ENCODE measurements at places on chromosomes 7 and 10.

DNA sequence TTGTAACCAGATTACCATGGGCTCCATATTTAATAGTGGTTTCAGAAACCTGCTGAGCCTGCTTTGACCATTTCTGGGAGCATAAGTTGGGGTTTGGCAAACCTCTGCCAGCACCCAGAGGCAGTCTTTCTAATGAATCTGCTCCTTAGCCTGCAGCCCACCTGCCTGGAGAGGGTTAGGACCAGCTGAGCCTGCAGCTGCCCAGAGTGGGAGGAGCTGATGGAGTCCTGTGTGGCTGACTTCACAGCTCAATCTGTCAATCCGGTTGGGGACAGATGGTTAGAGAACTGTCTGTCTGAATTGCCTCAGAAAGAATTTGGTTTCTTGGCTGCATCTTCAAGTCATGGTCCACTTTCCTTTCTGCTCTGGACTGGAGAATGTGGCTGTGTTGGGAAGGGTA lies 444.6 kb downstream of the NRG3 start:
- H3K27ac ChIP-seq: no peak overlapping the region
- H3K27me3 ChIP-seq: no peaks in the 10 kb centered on the region
- DNase-seq: no peak
- no peak overlapping the region for H3K4me3 ChIP-seq
- H3K36me3 ChIP-seq: no peaks in the 10 kb centered on the region

DNA sequence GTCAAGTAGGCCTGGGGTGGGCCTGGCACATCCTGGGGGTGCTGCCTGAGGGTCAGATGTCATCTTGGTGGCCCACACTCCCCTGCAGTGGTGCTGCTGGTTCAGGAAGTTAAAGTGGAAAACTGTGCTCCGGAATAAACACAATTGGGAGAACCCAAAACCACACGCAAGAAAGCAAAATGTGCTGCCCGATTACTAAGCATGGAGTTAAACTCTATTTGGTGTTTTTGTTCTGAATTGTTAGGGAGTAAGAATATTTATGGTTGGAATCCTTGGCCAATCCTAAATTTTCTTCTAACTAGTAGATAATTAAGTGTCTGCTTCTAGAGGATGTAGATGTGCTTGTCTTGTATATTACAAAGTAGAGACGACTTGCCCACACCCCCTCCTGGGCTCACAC lies 131.4 kb downstream of the MGMT start:
- H3K36me3 ChIP-seq: no peaks in the 10 kb centered on the region
- H3K27me3 ChIP-seq: no peaks in the 10 kb centered on the region
- H3K4me1 ChIP-seq: no peaks in the 10 kb centered on the region
- DNase-seq: no peak

DNA sequence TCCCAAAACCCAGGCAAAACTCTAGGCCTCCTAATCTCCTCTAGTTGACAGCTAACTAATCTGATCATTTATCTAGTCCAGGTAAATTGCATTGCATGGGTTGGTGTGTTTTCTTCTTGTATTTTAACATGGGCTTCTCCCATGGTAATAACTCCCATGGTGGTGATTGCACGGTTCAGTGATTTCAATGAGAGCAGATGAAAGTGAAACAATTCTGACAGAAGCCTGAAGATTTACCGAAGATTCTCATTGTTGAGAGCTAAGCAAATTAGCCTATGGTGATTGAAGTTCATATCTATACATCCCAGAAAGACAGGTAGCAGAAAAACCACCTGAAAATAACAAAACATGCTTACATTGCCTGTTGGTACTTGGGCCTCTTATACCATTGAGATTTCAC lies 26.6 kb upstream of the LIPN start:
- H3K4me1 ChIP-seq: no peaks in the 10 kb centered on the region
- DNase-seq: no peak
- no peaks in the 10 kb centered on the region for H3K27me3 ChIP-seq
- no peak overlapping the region for H3K27ac ChIP-seq

DNA sequence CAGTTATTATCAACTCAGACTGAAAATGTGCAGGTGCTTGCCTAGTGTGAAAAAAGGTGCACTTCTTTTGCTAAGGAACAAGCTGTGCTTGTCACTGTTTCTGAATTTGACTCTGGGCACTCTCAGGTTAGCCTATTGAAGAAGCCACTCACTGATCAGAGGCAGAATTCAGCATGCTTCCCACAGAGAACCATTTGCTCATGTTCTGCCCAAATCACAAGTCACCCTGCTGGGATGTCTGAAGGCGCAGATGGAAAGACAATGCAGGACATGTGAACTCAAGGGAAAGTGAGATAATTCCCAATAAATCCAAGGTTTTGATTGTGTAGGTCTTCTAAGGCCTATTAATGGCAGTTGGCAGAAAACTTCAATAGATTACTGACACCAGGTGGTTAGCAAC lies 47.8 kb upstream of the CSTF2T start:
- H3K27ac ChIP-seq: no peak overlapping the region
- no peaks in the 10 kb centered on the region for H3K36me3 ChIP-seq
- no peaks in the 10 kb centered on the region for H3K4me1 ChIP-seq
- H3K27me3 ChIP-seq: no peaks in the 10 kb centered on the region
- DNase-seq: no peak

DNA sequence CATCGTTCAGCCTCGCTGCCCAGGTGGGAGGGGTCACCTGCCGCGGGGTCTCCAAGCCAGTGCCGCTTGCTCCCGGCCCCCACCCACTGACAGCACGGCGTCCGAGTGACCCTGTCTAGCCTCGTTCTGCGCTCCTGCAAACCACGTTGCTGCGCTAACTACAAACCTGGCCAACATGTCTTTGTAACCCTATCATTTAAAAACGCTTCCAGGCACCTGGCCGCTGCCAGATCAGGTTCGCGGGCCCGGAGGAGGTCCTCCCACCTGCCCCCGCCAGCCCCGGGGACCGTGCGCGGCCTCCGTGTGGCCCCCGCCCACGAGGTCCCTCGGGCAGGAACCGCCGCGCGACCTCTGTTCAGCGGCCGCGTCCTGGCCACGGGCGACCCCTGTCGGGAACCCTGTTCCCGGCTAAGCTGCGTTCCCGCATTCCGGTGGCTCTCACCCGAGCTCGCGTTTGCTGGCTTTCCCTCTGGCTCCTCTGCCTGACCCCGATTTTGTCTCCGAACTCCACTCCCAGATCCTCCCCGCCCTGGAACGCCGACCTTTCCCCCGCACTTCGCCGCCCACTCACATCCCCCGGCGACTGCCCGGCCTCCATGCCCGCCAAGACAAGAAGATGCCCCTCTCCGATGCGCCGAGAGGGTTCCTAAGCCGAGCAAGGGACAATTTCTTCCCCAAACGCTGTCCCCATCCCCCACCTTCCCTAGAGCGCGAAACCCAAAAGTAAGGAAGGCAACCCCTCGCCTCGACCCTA lies 2.4 kb downstream of the SFMBT2 start:
- no peaks in the 10 kb centered on the region for H3K36me3 ChIP-seq
- H3K27me3 ChIP-seq: peaks cover 12% of the 10 kb centered on the region
- peak; percentile 76 for DNase-seq

DNA sequence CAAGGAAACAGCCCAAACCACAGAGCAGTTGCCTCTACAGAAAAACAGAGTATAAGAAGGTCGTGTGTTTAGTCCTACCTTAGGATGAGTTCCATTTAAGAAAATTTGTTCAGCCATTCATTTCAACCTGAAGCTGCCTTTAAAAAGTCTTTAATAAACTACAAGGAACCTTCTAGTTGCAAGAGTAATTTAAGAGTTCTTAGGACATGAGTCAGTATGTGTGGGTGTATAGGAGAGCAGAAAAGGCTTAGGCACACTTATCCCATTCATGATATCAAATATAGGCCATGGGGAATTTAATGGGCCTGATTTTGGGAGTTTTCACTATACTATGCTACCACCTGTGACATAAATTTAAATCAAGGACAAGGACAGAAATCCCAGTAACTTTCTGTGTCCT lies 496.8 kb downstream of the TFEC start:
- H3K27me3 ChIP-seq: no peaks in the 10 kb centered on the region
- no peak for DNase-seq
- no peaks in the 10 kb centered on the region for H3K36me3 ChIP-seq
- no peaks in the 10 kb centered on the region for H3K4me1 ChIP-seq

GRCh38 chr10:30170814-30171213 lies 111.4 kb upstream of the JCAD start:
- no peak for DNase-seq
- no peak overlapping the region for H3K4me3 ChIP-seq
- no peaks in the 10 kb centered on the region for H3K36me3 ChIP-seq
- no peaks in the 10 kb centered on the region for H3K4me1 ChIP-seq

DNA sequence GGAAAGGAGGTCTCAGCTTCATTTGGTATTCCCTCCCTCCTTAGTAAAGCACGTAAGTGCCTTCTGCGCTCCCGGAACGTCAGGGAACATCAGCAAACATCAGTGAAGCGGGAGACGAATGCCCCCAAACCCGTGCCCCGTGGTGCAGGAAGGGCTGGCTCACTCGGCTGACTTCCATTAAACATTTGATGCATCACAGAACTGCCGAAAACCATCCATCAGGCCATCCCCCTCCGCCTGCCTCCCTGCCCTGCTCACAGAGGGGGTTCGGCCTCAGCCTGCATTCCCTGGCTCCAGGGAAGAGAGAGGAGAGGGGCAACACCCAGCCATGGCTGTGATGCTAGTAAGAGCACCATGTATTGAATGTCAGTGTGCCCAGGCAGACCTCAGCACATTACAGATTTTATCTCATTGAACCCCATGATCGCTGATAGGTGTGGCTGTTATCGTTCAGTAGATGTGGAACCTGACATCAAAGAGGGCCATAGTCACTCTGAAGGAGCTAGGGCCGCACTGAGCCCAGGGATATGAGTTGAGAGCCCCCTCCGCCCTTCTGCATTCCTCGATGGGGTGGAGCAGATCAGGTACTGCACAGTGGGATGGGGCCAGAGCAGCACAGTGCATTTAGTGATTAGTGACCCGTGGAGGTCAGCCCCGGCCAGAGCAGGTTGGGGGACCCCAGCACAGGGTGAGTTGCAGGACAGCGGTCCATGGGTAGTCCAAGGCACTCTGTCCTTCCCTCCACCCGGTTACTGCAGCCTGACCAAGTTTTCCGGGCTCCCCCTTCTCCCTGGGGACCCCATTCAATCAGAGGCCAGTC lies 146.4 kb downstream of the RPS24 start:
- H3K27me3 ChIP-seq: no peaks in the 10 kb centered on the region
- no peak overlapping the region for H3K4me3 ChIP-seq
- no peak for DNase-seq
- H3K36me3 ChIP-seq: no peaks in the 10 kb centered on the region
- H3K4me1 ChIP-seq: no peaks in the 10 kb centered on the region

Data from pancreas (tissue), 10 donors.